ENCODE measurements at places on chromosomes 13 and 19.

DNA sequence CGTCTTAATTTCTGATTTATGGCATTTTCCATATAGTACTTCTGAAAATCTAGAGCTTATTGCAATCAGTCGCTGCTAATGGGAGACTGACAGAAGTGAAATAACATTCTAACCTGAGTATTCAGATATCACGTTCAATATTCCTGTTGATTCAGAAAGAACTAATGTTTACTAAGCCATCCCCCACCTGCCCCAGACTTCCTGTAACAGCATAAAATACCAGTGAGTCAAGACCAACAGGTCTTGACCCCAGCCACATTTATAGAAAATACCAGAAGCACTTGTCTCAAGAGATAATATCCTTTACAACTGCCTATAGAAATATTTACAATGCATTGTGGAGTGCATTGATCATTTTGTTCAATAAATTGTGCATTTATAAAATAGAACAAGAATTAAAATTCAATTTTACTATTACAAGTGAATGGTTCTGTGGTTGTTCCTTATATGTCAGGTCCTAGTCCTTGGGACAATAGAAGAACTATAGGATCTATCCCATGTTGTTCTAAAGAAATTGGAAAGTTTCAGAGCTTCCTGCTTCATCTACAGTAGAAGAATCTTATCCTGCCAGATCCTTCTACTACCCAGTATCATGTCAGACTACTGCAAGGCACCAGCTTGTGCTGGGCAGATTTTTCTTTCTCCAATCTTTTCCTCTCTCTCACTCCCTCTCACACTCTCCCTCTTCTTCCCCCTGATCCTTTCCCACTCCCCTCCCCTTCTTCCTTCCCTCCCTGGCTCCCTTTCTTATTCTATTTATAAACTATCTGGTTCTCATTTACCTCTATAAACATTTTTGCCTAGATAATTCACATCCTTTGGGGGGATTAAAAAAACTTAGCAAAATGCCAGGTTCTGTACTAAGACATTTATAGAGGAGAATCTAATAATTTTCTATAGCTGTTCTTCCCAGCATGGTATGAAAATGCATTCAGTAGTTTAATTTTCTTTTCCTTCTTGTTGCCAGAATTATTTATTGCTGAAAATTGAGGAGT is 629.9 kb downstream of the DIAPH3 start:
- peak; percentile 54 for DNase-seq

GRCh38 chr19:8036434-8037099 is 16.0 kb upstream of the CCL25 start:
- DNase-seq = no peak

- DNase-seq = no peak
Observed at GRCh38 chr19:2944403-2944774, 382 bp downstream of the ZNF77 start.

- peak; percentile 54 for DNase-seq
Observed at GRCh38 chr19:2775556-2776430, 7.3 kb downstream of the SGTA start.

- DNase-seq = no peak
Observed at GRCh38 chr13:40026741-40027140, 371.3 kb downstream of the COG6 start.

- DNase-seq = peak; percentile 78
Observed at GRCh38 chr19:9673912-9674662, 813 bp downstream of the ZNF562 start.

DNA sequence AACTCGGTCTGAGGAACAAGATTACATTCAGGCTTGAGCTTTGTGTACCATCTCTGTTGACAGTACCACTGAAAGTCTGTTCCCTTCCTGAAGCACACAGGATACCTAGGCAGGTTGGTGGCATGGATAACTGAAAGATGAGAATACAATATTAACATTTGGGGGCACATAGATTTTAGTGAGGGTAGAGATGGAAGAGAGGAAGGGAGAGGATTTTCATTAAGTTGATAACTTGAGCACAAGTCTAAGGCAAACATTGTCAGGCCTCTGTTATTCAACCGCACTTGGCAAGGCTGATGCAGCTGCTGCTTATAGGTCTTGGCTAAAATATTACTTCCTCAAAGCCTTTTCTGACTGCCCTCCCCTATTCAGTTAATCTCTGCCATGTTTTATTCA is 10.9 kb downstream of the MIR17HG start:
- no peak for DNase-seq

DNA sequence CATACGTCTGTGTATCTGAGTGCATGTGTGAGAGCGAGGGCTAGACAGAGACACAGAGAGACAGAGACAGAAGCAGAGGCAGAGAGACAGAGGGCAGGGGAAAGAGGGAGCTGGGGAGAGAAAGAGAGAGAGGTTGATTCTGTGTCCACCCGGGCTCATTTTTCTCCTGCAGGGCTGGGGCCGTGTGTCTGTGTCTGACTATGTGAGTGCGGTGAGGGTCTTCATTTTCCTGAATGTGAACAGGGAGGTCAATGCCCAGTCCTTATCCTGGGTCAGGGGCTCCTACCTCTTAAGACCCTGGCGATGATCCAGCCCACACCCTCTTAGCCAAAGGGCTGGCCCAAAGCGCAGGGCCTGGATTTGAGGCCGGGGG is 17.7 kb downstream of the LRRC4B start:
- DNase-seq = no peak
